ENCODE measurements at places on chromosomes 2 and 18. TPM values are rescaled to one million over a fixed set of nuclear protein-coding genes. Genes with fewer than 3 reads are reported as not detected.
A peak's percentile ranks its signal among the peaks of the same experiment; 100 is the strongest.

Gene DCDC2C
- not detected for total RNA-seq

Gene REG3G
- 0.77 TPM for total RNA-seq

Gene LHCGR
- total RNA-seq, result 0.86 TPM

Gene CCDC85A
- total RNA-seq, result 0.35 TPM

Gene GAL3ST2
- total RNA-seq, result 0.64 TPM

Gene NOP58
- total RNA-seq, result 74.7 TPM

Gene SLC16A14
- total RNA-seq, result 11.2 TPM

Gene ERICH2
- total RNA-seq, result 1.7 TPM

Gene CRYBA2
- total RNA-seq, result not detected

Gene TXNDC2
- 0.91 TPM for total RNA-seq

Gene LINC00305
- total RNA-seq, result not detected

Gene ANKRD30B
- total RNA-seq, result not detected

Gene ADRA2B
- 1.3 TPM for total RNA-seq

Gene ARL4C
- total RNA-seq, result 9.3 TPM

Gene CD8B
- total RNA-seq, result 0.48 TPM

Gene RBMS1
- 83.0 TPM for total RNA-seq

Gene CEBPZOS
- total RNA-seq, result 41.4 TPM

Gene KLHL29
- total RNA-seq, result 3.2 TPM

Gene SMPD4
- 53.2 TPM for total RNA-seq

DNA sequence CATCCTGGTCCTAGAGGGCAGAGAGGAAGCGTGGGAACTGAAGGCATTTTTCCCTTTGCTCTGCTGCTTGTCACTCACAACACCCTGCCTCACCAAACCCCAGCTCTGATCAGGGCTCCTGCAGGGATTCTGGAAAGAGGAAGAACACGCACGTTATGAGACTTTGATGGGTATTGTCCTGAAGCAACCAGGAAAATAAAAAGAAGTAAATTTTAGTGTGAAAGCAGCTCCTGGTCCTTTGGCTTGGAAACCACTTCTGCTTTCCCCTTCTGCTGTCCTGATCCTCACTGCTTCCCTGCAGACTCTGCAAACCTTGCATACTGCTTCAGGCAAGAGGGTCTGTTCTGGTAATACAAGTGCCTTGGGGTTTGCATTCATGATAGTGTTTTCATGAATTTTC, 164.1 kb downstream of the SLC8A1 start:
- H3K27me3 ChIP-seq, result no peaks in the 10 kb centered on the region
- no peak for DNase-seq
- no peak overlapping the region for H3K27ac ChIP-seq
- H3K4me1 ChIP-seq, result no peaks in the 10 kb centered on the region

DNA sequence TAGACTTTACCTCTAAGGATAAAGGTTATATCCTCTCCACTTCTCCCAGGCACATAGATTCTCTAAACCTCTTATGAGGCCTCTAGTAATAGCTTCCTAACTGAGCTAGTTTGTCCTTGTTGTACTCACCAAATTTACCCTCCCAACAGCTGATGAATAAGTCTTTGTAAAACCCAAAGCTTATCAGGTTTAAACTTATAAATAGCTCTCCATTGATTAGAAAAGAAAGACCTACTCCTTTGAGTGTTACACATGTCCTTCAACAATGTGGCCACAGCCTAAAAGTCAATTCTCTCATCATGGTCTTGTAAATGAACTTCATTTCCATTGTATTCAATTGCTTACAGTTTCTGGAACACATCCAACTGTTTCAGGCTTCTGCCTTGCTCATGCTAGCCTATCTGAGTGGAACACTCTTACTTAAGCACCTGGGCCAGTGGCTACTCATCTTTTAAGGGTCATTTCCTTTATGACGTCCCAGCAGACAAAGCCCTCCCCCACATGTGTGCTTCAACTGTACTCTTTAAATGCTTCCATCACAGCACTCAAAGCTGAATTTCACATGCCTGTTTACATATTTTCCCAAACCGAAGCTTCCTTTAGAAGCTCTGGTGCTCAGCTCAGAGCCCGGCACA, 131.6 kb downstream of the CDH2 start:
- DNase-seq, result no peak
- no peak overlapping the region for H3K4me3 ChIP-seq
- H3K27ac ChIP-seq, result no peak overlapping the region
- H3K4me1 ChIP-seq, result no peaks in the 10 kb centered on the region

- H3K36me3 ChIP-seq, result no peaks in the 10 kb centered on the region
- H3K27ac ChIP-seq, result peak overlapping the region; percentile 99
- no peak for DNase-seq
- peaks cover 5% of the 10 kb centered on the region for H3K4me1 ChIP-seq
Measured at GRCh38 chr2:197515315-197515738, 539 bp upstream of the MOB4 start.

DNA sequence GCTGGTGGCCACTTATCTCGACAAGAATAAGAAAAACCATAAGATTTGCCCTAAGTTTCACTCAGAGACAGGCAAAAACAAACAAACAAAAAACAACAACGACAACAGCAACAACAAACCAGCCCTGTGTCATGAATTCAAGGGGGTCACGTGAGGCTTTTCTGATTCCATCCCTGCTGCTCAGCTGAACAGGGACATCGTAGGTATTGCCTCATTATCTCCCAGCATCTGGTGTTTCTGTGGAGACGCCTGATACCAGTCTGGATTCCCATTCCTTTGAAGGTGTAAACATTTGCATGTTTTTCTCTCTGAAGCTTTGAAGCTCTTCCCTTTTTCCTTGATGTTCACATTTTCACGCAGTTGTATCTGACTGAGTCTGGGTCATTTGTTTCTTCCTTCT, 117.4 kb downstream of the KCNF1 start:
- no peak for DNase-seq
- H3K36me3 ChIP-seq, result no peaks in the 10 kb centered on the region

- H3K4me3 ChIP-seq, result no peak overlapping the region
- H3K27me3 ChIP-seq, result no peaks in the 10 kb centered on the region
- H3K36me3 ChIP-seq, result no peaks in the 10 kb centered on the region
- DNase-seq, result no peak
Measured at GRCh38 chr2:38301340-38301968, 75.6 kb downstream of the ATL2 start.

DNA sequence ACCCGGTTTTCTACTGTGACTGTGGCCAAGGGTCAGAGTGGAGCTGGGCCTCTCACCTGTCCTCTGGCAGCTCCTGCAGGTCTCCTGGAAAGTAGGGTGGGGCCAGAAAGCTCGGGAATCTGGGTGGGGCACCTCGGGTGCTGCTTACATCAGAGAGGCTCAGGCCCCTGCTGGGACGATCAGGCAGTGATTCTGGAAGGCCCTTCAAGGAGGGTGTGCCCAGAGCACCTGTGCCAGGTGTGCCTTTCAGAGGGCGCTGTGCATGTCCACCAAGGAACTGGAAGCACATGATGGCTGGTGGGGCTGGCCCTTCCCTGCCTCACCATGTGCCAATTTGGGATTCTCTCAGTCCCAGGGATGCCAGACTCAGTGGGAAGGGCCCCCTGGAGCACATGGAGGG, 44.0 kb downstream of the ATP6V1C2 start:
- DNase-seq, result no peak
- H3K27ac ChIP-seq, result no peak overlapping the region
- no peaks in the 10 kb centered on the region for H3K4me1 ChIP-seq
- no peaks in the 10 kb centered on the region for H3K36me3 ChIP-seq
- no peak overlapping the region for H3K4me3 ChIP-seq

GRCh38 chr2:68031542-68032160, 31.2 kb downstream of the C1D start:
- no peak overlapping the region for H3K4me3 ChIP-seq
- H3K27ac ChIP-seq, result no peak overlapping the region
- H3K4me1 ChIP-seq, result no peaks in the 10 kb centered on the region
- DNase-seq, result no peak
- H3K36me3 ChIP-seq, result no peaks in the 10 kb centered on the region

DNA sequence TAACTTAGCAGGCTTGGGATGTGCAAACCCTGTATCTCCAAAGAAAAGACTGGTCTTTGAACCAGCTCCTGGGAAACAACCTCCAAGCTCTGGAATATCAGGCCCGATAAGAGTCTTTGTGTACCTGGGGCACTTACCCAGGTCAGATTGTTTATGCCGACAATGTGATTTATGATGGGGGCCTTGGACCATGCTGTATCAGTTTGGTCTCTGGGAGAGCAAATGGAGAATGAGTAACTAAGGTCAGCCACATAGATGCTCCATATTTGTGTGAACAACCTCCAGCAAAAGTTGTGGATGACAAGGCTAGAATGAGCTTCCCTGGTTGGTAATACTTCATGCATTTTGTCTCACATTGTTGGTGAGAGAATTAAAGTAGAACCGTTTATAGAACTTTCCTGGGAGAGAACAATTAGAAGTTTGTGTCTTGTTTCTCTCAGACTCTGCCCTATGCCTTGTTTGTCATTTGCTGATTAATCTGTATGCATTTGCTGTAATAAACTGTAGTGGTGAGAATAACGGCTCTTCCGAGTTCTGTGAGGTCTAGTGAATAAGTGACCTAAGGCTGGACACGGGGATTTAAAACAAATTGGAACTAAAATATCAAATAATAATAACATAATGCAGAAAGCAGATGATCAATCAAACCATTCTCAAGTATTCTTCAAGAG, 259.1 kb downstream of the XIRP2 start:
- no peaks in the 10 kb centered on the region for H3K27me3 ChIP-seq
- no peak overlapping the region for H3K27ac ChIP-seq
- H3K4me1 ChIP-seq, result no peaks in the 10 kb centered on the region
- H3K36me3 ChIP-seq, result no peaks in the 10 kb centered on the region
- no peak for DNase-seq
- no peak overlapping the region for H3K4me3 ChIP-seq

- H3K27me3 ChIP-seq, result no peaks in the 10 kb centered on the region
- no peak overlapping the region for H3K4me3 ChIP-seq
- DNase-seq, result no peak
- H3K36me3 ChIP-seq, result no peaks in the 10 kb centered on the region
- no peaks in the 10 kb centered on the region for H3K4me1 ChIP-seq
- no peak overlapping the region for H3K27ac ChIP-seq
Measured at GRCh38 chr2:162537651-162538050, 193.7 kb downstream of the GCA start.

GRCh38 chr18:27750014-27750413, 426.9 kb downstream of the CDH2 start:
- no peaks in the 10 kb centered on the region for H3K36me3 ChIP-seq
- no peaks in the 10 kb centered on the region for H3K4me1 ChIP-seq
- DNase-seq, result no peak
- H3K27ac ChIP-seq, result no peak overlapping the region
- no peak overlapping the region for H3K4me3 ChIP-seq

GRCh38 chr2:46966576-46966975, 51.0 kb upstream of the MCFD2 start:
- DNase-seq, result no peak
- H3K4me3 ChIP-seq, result no peak overlapping the region
- no peaks in the 10 kb centered on the region for H3K27me3 ChIP-seq
- H3K27ac ChIP-seq, result no peak overlapping the region

GRCh38 chr2:174442546-174443510, 44.0 kb downstream of the GPR155 start:
- H3K4me3 ChIP-seq, result no peak overlapping the region
- H3K36me3 ChIP-seq, result no peaks in the 10 kb centered on the region
- no peak for DNase-seq
- no peak overlapping the region for H3K27ac ChIP-seq
- no peaks in the 10 kb centered on the region for H3K27me3 ChIP-seq

DNA sequence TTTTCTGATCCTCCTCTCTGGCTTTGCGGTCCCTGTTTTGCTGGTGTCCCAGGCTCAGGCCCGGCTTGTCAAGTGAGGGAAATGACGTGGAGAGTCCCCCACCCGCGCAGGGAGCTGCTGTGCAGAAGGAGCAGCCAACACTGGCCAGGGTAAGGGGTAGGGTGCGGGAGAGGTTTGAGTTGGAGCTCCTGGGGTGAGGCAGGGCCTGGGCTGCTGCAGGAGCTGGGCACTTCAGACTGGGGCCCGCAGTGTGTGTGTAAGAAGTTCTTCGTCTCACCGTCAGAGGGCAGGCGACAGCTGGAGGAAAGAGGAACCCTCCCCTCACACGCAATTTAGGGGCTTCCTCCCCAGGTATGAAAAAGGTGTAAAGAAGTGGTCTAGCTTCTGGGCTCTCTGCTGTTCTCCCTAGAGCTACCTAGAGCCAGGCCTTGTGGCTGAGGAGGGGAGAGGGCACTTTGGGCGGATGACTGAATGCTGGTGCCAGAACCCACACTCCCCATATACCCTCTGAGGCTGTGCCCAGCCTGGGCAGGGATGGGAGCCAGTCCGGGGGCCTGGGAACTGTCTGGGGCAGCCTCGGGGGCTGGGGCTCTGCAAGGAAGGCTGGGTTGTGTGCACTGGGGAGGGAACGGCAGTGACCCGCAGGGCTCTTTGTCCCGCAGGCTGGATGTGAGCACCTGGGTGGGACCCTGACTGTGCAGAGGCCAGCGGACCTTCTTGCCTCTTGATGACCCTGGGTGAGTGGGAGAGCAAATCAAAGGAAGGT, 11.8 kb downstream of the CELF4 start:
- H3K36me3 ChIP-seq, result no peaks in the 10 kb centered on the region
- no peaks in the 10 kb centered on the region for H3K27me3 ChIP-seq
- no peaks in the 10 kb centered on the region for H3K4me1 ChIP-seq
- DNase-seq, result no peak
- H3K27ac ChIP-seq, result no peak overlapping the region
- H3K4me3 ChIP-seq, result no peak overlapping the region

- no peak for DNase-seq
- no peaks in the 10 kb centered on the region for H3K27me3 ChIP-seq
- H3K4me3 ChIP-seq, result no peak overlapping the region
- no peak overlapping the region for H3K27ac ChIP-seq
- H3K4me1 ChIP-seq, result no peaks in the 10 kb centered on the region
- H3K36me3 ChIP-seq, result no peaks in the 10 kb centered on the region
Measured at GRCh38 chr2:61922714-61923113, 17.2 kb downstream of the COMMD1 start.

GRCh38 chr2:11750917-11751316, 4.5 kb downstream of the LPIN1 start:
- H3K4me3 ChIP-seq, result no peak overlapping the region
- no peaks in the 10 kb centered on the region for H3K27me3 ChIP-seq
- no peaks in the 10 kb centered on the region for H3K36me3 ChIP-seq

GRCh38 chr18:23881778-23882177, 132.8 kb upstream of the TTC39C start:
- DNase-seq, result no peak
- H3K27ac ChIP-seq, result no peak overlapping the region
- peaks cover 3% of the 10 kb centered on the region for H3K4me1 ChIP-seq

DNA sequence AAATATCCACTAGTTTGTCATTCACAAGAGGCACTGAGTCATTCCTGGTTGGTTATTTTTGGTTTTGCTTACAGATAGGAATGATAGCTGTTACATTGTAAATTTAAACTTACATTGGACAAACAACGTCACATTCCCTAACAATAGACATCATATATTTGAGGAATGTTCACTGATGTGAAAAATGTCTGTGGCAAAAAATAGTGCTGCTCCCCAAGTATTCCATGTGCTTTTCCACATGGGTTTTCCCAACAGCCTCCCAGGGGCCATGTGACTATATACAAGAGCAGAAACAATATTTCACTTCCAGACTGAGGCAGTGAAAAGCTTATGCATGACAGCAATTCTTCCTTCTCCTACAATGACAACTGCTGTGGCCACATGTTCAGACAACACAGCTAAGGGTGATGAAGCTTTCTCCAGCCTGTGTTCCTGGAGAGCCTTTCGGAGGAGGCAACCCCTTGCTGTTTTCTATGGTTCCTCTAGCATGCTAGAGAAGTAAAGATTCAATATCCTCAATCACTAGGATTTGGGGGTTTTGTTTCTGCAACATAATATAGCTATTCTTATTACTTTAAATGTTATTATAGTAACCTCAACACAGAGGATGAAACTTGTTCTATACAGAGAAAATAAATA, 202.7 kb downstream of the PTH2R start:
- no peaks in the 10 kb centered on the region for H3K36me3 ChIP-seq
- H3K4me1 ChIP-seq, result no peaks in the 10 kb centered on the region
- no peak overlapping the region for H3K4me3 ChIP-seq
- H3K27me3 ChIP-seq, result no peaks in the 10 kb centered on the region
- H3K27ac ChIP-seq, result no peak overlapping the region

All from ovary (tissue), 10 donors.